AG08395 (cell line): ENCODE measurements at places on chromosomes 6 and 20.
A peak's percentile ranks its signal among the peaks of the same experiment; 100 is the strongest.

DNA sequence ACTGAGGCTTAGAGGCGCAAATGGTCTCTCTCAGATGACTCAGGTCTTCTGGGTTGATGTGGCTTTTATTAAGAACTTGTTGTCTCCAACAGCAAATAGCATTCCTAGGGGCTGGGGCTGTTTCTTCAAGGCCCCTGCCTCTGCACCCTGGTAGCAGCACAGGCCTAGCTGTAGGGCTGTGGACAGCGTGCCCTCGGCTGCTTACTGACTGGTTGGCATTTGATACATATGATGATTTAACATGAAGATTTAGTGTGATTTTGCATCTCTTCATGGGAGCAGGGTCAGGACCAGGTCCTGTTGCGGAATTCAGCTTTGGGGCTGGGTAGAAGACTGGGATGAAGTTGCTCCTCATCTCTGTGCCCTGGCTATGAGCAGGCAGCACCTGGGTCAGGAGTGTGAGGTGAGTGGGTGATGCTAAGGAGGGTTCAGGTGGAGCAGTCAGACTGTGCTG, 24.3 kb upstream of the IER3 start:
- DNase-seq: no peak

GRCh38 chr6:156940221-156940620, 163.0 kb downstream of the ARID1B start:
- no peak for DNase-seq

DNA sequence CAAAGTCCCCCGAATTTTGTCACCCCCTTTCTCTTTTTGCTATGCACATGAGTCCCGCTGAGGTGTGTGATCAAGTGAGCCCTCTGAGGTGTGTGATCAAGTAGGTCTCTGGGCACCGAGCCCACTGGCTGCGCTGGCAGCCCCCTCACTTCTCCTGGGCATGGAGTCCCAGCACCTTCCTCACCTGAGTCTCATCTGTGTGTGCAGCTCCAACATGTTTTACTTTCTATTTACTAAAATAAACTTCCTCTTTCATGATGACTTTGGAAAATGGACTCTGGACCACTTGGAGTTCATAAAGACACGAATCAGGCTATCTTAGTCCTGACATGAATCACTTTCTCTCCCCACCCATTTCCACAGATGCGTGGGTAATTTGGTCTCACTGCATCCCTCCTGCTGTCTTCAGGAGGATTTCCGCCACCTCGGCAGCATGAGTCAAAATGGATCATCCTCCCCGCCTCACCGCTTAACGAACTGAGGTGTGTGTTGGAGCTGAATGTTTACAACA, 39.8 kb downstream of the PRDM1 start:
- DNase-seq: no peak

DNA sequence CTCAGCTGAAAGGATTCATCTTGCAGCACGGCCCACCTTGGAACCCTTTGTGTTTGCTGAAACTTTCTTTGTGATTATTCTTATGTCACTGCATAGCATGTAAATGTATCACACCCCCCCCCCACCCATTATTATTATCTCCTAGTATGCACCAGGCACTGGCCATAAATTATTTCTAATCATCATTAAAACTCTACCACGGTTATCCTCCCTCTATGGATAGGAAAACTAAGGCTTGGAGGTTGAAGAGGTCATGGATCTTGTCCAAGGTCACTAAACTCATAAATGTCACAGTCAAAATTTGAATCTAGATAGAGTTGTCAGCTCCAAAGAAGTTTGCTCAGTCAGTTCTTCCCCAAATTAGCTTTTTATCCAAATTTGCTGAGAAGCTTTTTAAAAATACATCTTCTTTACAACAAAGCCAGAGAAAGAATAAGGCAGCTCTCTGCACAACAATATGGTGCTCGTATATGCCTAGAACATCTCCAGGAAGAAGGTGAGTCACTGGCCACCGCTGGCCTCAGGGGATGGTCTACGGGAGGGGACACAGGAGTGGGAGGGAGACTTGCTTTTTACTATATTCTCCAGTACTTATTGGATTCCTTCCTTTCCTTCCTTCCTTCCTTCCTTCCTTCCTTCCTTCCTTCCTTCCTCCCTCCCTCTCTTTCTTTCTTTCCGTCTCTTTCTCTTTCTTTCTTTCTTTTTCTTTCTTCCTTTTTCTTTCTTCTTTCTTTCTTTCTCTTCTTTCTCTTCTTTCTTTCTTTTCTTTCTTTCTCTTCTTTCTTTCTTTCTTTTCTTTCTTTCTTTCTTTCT, 134.5 kb downstream of the VEGFA start:
- DNase-seq: no peak

- DNase-seq: no peak
These were observed 577.4 kb downstream of the HTR1B start for GRCh38 chr6:76885861-76886301.

DNA sequence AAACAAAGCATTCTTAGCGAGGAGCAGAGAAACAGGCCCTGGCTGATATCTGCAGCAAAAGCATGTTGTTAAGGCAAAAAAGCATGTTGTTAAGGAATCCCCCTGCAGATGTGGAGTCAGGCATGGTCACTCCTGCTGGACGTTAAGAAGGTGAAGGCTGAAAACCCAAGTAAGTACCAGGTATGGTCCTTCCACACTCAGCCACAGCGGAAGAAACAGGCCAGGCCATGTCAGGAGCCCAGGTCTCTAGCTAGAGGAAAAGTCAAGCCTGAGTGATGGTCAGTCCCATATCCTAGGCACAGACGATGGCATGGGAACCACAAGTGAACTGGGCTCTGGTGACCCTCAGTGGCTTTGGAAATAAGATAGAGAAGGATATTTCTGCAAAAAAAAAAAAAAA, 32.5 kb upstream of the MAS1L start:
- no peak for DNase-seq

- DNase-seq: peak; percentile 48
These were observed 5.6 kb upstream of the SYNE1 start for GRCh38 chr6:152642578-152643375.
